ENCODE measurements at places on chromosomes 12 and 14. TPM values are rescaled to one million over a fixed set of nuclear protein-coding genes. Genes with fewer than 3 reads are reported as not detected.

DNA sequence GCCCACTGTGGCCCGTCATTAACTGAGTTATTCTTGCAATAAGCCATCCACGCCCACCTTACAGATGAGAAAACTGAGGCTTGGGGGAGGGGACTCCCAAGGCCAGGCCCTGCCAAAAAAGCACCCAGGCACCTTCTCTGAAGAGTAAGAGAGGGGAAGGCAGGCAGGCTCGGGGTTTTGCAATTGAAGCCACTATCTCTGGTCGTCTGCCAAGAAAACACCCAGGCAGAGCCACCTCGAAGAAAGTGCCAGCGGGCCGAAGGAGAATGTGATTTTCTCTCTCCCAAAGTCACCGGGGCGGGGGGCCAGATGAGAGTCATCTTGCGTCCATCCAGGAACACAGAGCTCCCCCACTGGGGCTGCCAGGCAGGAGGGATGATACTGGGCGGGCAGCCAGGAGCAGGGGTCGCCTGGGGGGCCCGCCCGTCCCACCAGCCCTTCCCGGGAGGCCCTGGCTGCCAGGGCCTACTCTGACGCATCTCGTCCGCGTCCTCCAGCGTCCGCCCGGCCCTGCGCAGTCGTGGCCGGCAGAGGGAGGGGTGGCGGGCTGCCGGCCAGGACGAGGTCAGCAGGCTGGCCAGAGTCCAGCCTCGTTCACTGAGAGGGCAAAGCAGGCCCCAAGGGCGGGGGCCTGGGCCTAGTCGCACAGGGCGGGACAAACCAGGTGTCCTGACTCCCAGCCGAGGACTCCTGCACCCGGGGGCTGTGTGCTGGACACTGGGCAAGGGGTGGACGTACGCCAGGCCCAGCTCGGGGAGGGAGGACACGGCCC is 74.3 kb downstream of the RFLNA start:
- H3K4me1 ChIP-seq = no peaks in the 10 kb centered on the region
- H3K27me3 ChIP-seq = no peaks in the 10 kb centered on the region
- H3K4me3 ChIP-seq = no peak overlapping the region
- peaks cover 7% of the 10 kb centered on the region for H3K36me3 ChIP-seq

Gene RTL1
- total RNA-seq = 2.0 TPM

GRCh38 chr14:20383032-20383431 is 30.3 kb downstream of the TEP1 start:
- H3K4me1 ChIP-seq = no peaks in the 10 kb centered on the region
- no peaks in the 10 kb centered on the region for H3K27me3 ChIP-seq
- H3K4me3 ChIP-seq = no peak overlapping the region
- no peak for DNase-seq
- H3K36me3 ChIP-seq = peaks cover 82% of the 10 kb centered on the region
- H3K27ac ChIP-seq = no peak overlapping the region

DNA sequence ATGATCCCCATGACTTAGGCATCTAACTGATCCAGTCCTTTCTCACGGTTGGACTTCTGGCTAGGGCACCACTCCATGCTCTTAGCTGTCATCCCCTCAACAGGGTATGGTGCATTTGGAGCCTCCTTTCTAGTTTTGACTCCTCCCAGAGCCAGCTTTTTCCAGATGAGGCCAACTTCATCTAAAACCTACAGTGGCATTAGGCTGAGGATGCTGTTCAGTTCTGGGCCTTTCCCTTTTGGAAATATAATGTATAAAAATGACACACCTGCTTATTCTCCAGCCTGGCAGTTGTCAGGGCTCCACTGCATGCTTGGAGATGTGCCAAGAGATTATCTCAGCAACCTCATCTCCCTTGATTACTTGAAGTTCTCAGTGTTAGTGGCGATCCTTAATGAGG is 239.7 kb downstream of the EMP1 start:
- H3K4me1 ChIP-seq = peaks cover 27% of the 10 kb centered on the region
- H3K36me3 ChIP-seq = no peaks in the 10 kb centered on the region
- no peak overlapping the region for H3K27ac ChIP-seq
- H3K4me3 ChIP-seq = no peak overlapping the region
- DNase-seq = no peak

Gene MYF5
- not detected for total RNA-seq

DNA sequence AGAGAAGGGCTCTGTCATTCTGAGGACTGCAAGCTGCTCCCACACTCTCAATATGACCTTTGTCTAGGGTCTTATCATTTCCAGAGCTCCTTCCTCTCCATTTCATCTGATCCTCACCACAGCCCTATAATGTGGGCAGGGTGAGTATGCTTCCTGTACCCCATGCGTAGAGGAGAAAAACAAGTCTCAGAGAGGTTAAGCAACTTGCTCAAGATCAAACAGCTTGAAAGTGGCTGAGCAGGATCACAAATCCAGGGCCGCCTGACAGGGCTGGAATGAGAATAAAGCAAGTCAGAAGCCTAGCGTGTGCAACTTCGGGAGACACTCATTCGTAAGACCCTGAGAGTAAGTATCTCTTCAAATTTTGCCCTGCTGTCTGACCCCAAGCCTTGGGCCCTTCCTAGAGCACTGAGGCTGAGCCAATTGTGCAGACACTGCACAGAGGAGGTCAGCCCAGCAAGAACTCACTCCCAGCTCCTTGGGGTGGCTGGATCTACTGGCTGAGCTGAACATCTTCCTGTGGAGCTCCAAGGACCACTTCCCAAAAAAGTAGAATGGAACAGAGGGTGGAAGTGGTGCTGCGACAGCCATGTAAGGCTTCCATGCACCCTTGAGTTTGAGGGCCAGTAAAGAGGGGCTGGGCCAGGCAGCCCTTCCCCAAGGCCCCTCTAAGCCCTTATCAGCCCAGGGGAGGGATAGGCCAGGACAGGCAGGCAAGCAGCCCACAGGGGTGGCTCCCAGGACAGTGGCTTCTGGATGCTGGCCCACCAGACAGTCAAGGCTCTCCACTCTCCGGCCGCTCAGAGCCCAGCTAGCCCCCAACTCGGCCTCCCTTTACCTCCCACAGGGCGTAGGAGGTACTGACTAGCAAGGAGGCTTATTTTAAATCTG is 10.5 kb downstream of the ZFP36L1 start:
- H3K4me1 ChIP-seq = peaks cover 25% of the 10 kb centered on the region
- no peak overlapping the region for H3K4me3 ChIP-seq
- DNase-seq = peak; percentile 47
- peaks cover 5% of the 10 kb centered on the region for H3K36me3 ChIP-seq
- no peaks in the 10 kb centered on the region for H3K27me3 ChIP-seq
- H3K27ac ChIP-seq = no peak overlapping the region

- no peak for DNase-seq
- peaks cover 5% of the 10 kb centered on the region for H3K4me1 ChIP-seq
- no peak overlapping the region for H3K4me3 ChIP-seq
- H3K27ac ChIP-seq = no peak overlapping the region
- no peaks in the 10 kb centered on the region for H3K27me3 ChIP-seq
- no peaks in the 10 kb centered on the region for H3K36me3 ChIP-seq
These were observed 692 bp downstream of the SPIC start for GRCh38 chr12:101475751-101476305.

- no peak for DNase-seq
- no peaks in the 10 kb centered on the region for H3K4me1 ChIP-seq
- no peak overlapping the region for H3K4me3 ChIP-seq
These were observed 22.5 kb upstream of the SLC6A12 start for GRCh38 chr12:236445-236844.

Gene CCDC175
- total RNA-seq = not detected

DNA sequence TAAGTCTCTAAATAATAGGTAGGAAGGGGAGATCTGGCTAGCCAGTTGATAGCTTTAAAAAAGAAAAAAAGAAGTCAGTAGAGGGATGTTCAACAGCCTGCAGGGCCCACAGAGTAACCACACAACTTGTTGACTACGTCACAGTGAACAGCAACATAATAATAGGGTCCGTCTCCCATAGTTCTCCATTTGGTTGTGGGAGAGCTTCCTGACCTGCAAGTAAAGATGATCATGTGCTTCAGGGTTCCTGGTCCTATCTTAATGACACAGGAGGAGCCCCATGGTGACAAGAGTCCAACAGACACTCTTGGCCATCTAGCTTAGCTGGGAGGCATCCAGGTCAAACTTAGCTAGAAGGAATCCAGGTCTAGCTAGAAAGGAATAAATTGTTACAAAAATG is 36.2 kb downstream of the FGD6 start:
- H3K27ac ChIP-seq = no peak overlapping the region
- no peak for DNase-seq
- H3K4me1 ChIP-seq = no peaks in the 10 kb centered on the region

Gene SLC4A8
- 25.8 TPM for total RNA-seq

DNA sequence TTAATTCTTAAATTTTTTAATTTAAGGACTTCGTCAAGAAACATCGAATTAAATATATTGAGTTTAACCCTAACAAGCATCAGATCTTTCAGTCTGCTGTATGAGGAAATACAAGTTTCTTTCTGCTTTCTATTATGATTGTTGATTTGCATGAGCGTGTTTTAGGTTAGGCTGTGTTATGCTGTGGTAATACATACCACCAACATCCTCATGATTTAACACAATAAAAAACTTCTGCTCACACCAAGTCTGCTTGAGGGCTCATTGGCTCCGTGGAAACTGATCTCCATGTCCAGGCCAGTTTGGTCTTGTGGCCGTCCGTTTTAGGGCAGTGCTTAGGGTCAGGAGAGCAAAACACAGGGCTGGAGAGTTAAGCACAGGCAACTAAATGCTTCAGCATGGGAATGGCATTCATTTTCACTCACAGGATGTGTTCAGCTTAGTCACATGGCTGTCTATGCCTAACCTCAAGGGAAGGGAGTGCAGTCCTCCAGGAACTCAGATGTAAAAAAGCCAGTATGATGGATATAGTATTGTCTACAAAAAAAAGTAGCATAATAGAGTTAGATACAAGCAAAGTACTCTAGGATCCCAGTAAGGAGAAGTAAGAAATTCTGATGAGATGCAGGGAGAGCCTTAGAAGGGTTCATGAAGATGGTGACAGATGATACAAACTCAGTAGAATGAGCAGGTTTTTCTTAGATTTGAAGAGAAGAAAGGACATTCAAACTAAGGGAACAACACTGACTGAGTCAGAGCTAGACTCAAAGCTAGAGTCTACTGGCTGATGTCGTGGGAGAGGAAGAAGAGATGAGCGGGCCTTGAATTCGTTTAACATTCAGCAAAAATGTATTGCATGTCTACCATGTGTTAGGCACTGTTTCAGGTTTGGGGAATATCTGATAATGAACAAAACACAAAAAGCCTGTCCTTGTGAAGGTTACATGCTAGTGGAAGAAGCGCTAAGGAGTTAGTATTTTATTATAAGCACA is 16.3 kb downstream of the MARK3 start:
- peaks cover 5% of the 10 kb centered on the region for H3K4me1 ChIP-seq
- H3K27ac ChIP-seq = peak overlapping the region; percentile 68
- H3K36me3 ChIP-seq = peaks cover 13% of the 10 kb centered on the region
- H3K27me3 ChIP-seq = no peaks in the 10 kb centered on the region
- DNase-seq = no peak

- H3K27ac ChIP-seq = no peak overlapping the region
- no peak for DNase-seq
- H3K4me1 ChIP-seq = no peaks in the 10 kb centered on the region
- H3K27me3 ChIP-seq = peaks cover 8% of the 10 kb centered on the region
These were observed 38.1 kb upstream of the GARIN2 start for GRCh38 chr14:67151082-67151666.

DNA sequence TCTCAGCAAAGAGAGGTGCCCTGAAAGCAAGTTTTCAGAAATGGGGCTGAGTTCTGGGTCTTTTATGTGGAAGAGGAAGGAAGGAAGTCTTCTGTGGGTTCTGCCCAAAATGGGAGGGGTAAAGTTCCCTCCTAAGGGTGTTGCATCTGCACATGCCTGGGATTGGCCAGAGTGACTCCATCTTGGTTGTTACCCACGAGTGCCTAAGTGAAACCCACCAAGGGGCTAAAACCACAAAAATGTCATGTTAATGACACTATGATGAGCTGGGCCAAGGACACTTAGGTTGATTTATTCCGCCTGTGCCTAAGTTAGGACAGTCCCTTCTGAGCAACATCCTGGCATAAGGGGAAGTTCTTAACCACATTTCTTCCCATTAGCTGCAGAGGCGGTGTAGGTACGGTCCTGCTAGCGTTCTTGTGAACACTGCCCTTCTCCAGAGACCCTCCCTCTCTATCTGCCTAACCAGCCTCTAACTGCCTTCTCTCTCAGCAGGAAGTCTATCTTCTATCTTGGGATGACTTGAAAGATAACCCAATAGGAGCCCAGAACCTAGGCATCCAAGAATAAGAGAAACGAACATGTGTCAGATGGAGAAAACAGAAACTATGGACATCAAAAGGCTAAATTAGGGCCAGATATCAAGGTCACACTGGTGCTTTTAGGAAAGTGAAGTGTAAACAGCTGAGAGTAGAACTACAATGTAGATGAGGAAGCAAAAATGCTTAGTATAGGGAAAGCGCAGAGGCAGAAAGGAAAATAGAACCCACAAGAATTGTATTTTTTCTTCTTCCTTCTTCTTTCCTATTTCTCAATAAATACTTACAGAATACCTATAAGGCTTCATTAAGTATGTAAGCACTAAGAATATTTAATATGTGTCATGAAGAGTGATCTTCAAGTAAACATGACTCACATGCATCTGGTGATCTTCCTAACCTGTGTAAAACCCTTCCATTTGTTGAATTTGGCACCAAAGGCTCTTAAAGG is 104.2 kb upstream of the AMN1 start:
- H3K4me1 ChIP-seq = no peaks in the 10 kb centered on the region
- H3K36me3 ChIP-seq = no peaks in the 10 kb centered on the region
- H3K27ac ChIP-seq = no peak overlapping the region
- no peak overlapping the region for H3K4me3 ChIP-seq
- no peak for DNase-seq
- H3K27me3 ChIP-seq = no peaks in the 10 kb centered on the region

DNA sequence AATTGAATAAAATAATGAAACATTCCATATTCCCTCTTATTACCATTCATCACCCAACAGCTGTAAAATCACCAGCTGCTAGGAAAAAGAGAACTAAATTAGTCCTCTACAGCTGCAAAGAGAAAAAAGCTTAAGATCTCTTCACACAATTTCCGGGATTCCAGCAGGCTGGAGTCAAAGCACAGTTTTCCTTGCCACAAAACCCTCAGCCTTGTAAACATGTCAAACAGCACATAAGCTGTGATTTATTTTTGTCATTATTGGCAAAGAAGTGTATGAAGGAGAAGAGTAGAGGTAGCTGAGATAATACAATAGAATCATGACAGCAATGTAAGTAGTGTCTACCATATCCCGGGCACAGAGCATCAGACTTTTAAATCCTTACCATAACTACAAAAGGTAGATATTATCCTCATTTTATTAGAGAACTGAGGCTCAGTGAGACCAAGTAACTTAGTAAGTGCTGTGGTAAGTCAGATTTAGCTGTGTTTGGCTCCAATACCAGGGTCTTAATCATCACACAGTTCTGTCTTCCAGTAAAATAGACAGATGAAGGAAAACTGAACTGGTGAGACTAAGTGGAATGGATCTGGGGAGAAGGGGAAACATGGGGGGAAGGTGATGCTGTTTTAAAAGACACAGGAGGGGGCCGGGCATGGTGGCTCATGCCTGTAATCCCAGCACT is 57.3 kb downstream of the NTN4 start:
- no peak overlapping the region for H3K4me3 ChIP-seq
- no peaks in the 10 kb centered on the region for H3K4me1 ChIP-seq
- H3K27ac ChIP-seq = no peak overlapping the region
- H3K27me3 ChIP-seq = no peaks in the 10 kb centered on the region

- H3K36me3 ChIP-seq = no peaks in the 10 kb centered on the region
- no peaks in the 10 kb centered on the region for H3K4me1 ChIP-seq
- no peak for DNase-seq
- no peak overlapping the region for H3K27ac ChIP-seq
- no peak overlapping the region for H3K4me3 ChIP-seq
- H3K27me3 ChIP-seq = no peaks in the 10 kb centered on the region
These were observed 23.6 kb upstream of the RDH16 start for GRCh38 chr12:56980941-56981530.

Measured in endodermal cell (in vitro differentiated cells).